NCI-H748 treated with DMSO at 0.1 percent for 48 hours (cell line): ENCODE measurements at places on chromosomes 6 and 20.

GRCh38 chr20:8132484-8133309, 631 bp downstream of the PLCB1 start:
- DNase-seq: peak; percentile 46

- DNase-seq: no peak
These were observed 54.2 kb downstream of the ROS1 start for GRCh38 chr6:117371492-117371891.

GRCh38 chr6:5302220-5302946, 41.1 kb downstream of the FARS2 start:
- DNase-seq: no peak

DNA sequence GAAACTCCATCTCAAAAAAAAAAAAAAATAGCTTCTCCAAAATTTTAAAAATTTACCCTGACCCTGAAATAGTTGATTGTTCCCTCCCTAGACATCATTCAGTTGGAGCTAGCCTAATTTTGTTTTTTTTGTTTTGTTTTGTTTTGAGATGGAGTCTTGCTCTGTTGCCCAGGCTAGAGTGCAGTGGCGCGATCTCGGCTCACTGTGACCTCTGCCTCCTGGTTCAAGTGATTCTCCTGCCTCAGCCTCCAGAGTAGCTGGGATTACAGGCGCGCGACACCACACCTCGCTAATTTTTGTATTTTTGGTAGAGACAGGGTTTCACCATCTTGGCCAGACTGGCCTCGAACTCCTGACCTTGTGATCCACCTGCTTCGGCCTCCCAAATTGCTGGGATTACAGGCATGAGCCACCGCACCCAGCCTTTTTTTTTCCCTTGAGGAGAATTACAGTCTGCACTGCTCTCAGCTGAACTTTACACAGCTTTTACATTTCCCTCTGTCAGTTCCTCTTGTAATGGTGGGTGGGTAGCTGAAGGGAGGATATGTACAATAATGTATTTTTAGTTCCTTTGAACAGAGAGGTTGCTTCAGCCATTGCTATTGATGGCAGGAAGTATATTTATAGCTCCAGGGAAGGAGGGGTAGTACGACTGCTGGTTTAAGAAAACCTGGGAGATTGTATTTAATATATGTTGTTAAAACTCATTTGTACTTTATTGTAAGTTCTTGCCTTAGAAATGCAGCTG, 27.7 kb downstream of the PTPRA start:
- DNase-seq: no peak

- no peak for DNase-seq
These were observed 146.3 kb downstream of the ZNF217 start for GRCh38 chr20:53447316-53447715.

DNA sequence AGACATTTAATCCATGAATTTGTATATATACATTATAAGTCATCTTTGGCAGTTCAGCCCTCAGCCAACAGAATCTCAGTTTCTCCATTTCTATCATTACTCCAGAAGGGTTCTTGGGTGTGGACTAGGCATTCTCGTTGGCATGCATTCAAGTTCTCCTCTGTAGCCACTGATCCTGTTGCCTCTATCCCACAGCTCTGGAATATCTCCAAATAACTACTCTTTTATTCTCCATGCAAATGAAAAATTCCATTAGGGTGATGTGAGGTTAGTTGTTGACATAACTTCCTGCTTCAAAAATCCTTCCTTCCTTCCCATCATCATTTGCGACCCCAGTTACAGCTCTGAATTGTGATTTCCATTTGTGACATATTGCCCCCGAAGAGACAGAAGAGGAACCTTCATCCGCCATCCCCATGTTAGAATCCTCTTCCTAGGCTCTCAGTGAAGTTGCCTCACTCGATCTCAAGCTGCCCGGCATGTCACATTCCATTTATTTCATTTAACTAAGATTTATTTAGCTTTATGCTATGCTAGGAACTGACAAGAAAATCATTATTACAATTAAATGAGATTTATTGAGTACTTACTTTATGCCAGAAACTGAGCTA, 93.7 kb upstream of the EDN1 start:
- DNase-seq: no peak

GRCh38 chr20:19991854-19992253, 25.3 kb upstream of the NAA20 start:
- no peak for DNase-seq

DNA sequence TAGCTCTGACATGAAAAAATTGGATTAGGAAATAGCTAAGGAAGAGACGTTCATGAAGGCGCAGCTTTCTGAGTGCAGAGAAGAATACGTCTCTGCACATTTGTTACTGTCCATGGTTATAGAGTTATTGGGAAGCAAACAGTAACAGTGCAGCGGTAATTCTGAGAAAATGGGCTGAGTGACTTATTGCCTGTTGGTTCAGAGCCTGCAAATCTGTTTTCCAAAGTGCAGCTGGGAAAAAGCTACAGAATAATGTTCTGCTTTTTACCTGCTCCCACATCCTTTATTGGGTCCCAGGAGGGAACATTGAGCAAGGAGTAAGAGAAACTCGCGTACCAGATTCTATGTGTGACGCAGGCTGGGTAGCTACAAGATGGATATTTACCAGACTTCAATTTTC, 160.2 kb downstream of the BTBD3 start:
- DNase-seq: no peak

DNA sequence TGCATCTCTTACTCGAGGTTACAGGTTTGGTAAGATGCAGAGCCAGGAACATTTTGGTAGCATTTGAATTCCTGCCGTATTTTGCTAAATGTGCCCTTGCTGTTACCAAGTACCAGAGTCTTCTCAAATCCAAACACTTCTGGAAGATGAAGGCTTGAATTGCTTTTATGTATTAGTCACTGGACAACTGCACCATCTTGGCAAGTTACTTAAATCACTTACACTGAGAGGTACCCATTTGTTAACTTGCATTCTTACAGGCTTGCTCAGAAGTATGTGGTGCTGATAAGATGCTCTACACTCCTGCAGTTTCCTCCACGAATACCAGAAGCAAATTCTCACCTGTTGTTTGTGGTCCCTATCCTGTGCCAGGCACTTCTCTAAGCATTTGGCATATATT, 12.7 kb downstream of the IL22RA2 start:
- DNase-seq: no peak

DNA sequence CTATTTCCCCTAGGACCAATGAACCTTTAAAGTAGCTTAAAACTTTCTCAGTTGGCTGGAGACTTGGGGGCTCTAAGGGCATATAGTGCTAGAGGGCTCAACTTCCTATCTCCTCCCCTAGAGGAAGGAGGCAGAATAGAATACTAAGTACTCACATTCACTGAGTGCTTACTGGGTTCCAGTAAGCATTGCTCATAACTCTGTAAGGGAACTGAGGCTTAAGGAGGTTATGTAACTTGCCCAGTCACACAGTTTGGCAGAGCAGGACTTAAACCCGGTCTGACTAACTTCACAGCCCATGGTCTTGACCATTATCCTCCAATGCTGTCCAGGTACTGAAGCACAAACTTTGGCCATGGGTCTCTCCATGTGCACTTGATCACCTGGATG, 12.5 kb downstream of the SESN1 start:
- DNase-seq: no peak

DNA sequence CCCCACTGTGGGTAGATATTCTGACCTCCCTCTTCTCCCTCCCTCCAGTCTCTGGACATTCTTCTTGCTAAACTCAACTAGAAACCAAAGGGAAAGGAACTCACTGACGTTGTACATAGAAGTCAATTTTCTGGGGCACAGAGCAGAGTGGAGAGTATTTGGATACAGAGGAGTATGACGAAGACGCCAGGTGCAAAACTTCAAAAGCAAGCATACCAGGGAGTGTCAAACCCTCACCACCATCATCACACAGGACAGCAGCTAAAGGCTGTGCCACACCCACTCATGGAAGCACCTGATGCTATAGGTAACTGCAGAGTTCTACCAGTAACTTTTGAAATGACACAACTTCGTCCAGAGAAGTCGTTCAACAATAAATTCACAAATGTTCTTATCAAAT, 64.8 kb downstream of the FYN start:
- no peak for DNase-seq

DNA sequence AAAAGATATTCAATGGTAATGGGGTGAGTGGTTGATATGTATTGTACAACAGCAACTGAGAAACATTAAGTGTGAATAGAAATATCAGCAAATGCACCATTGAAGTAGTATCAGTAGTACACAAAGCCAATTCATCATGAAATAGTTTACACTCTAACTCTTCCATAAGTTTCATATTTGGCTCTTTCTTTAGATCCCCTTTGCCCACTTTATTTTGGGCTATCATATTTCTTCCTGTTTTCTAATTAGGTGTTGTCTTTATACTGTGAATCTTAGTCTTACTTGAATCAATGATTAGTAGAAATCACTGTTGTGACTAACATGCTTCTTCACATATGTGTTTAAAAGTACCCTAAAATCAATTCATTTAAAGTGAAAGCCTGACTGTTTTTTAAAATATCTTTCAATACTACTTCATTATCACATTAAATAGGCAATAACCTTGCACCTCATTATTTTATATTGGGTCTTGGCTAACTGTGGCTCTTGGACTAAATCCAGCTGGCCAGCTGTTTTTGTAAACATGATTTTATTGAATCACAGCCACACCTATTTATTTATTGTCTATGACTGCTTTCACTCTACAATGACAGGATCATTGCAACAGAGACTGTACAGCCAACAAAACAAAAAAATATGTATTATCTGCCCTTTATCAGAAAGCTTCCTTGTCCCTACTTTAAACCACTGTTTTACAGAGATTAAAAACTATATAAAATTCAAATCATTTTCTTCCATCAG, 38.9 kb downstream of the EYS start:
- DNase-seq: peak; percentile 98

GRCh38 chr6:150800674-150801314, 64.7 kb upstream of the MTHFD1L start:
- no peak for DNase-seq

DNA sequence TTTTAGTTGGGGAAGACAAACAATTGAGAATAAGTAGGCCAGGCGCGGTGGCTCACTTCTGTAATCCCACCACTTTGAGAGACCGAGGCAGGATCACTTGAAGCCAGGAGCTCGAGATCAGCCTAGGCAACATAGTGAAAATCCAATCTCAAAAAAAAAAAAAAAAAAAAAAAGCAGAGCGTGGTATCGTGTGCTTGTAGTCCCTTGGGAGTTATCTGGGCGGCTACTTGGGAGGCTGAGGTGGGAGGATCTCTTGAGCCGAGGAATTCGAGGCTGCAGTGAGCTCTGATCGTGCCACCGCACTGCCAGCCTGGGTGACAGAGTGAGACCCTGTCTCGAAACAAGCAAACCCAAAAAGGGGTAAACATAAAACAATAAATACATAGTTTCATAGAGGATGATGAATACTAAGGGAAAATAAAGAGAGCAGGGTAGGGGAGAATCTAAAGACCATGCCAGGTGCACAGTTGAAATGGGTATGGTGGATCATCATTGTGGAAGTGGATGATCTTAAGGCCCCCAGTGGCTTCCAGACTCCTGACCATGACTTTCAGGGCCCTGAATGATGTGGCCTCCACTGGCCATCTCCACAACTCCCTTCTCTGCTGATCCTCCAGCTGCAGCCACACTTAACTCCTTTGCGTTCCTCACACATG, 947 bp downstream of the POFUT1 start:
- DNase-seq: no peak

GRCh38 chr20:41182296-41183212, 45.2 kb downstream of the PLCG1 start:
- DNase-seq: no peak

GRCh38 chr6:35203152-35203670, 10.5 kb upstream of the SCUBE3 start:
- DNase-seq: no peak

GRCh38 chr6:168596344-168596743, 155.4 kb downstream of the SMOC2 start:
- no peak for DNase-seq

DNA sequence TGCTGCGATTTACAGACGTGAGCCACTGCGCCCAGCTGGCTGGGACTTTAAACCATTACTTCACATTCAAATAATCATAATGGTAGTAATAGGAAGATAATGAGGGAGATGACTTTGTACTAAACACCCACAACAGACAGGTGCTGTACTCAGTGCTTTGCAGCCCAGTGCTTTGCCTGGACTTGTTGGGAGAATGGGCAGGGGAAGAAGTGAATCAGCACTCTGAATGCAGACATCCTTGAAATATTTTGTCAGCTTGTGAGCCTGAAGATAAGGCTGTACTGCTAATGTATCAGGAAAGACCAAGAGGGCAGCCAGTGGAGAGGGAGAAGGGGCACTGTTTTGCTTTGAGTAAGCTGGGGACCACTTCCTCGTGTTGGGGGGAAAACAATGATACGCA, 17.4 kb downstream of the NKX2-2 start:
- DNase-seq: no peak

GRCh38 chr6:133814797-133815196, 74.1 kb upstream of the TCF21 start:
- no peak for DNase-seq

DNA sequence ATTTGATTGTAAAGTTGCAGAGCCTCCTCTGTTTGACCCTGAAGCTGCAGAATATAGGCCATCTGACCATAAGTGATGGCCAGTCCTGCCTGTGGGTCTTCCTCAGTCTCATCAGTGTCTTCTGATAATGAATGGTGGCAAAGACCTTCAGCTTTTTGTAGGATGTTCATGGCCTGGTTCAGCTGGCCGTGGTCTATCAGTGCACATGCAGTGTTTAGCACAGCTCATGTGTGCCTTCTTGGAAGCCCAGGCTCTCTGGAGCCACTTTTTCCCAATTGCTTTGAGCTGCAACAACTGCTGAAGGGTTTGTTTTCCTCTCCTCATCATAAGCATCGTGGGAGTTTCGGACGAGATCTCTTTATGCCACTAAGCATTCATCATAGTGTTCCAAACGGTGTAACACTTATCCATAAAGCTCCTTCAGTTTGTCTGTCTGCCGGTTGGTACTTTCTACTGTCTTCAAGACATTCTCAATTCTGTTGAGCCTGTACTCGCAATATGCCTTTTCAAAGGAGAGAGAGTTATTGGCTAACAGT, 70.1 kb upstream of the TULP4 start:
- no peak for DNase-seq

DNA sequence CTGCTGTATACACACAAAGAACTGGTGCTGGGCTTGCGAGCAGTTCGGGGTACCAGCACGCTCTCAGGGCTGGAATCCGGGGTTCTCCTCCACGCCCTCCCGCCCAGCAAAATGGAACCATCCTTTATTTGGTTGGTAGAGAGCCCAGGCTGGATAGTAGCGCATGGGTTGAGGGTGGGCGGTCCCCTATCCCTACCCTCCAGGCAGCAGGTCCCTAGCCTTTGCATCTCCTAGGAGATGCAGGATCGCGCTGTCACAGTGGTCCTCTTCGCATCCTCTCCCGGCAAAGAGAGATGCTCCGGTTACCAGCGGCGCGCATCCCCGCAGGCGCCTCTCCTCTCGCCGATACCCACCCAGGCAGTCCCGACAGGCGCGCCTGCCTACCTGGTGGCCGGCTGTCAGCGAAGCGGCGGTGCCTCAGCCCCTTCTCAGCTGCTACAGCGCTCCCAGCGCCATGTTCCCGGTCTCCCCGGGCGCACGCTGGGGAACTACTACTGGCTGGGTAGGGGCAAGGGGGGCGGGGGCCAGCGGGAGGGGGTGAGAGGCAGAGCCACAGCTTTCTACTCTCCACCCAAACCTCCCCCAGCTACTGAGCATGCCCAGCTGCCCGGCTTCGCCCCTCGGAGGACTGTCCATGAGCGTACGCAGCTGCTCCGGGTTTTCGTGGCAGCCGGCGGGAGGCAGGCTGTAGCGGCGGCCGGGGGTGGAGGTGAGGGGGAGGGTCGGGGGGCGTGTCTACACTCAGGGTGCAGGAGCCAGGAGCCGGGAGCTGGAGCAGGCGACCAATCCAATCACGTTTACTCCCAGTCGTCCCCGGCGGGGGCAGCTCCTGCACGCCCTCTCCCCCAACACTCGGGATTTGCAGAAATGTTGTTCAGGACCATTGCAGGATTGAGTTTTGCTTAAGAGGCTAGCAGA, at the start of gene PAK5:
PAK5 (minus strand) TSS at position 699 of the 918 bp plus-strand sequence. CDS start 194,748 bp downstream, outside the sequence.
- DNase-seq: peak; percentile 96

GRCh38 chr6:109014606-109015005, 80.0 kb downstream of the SESN1 start:
- DNase-seq: no peak
